Stimulated activated effector memory CD8-positive, alpha-beta T cell treated with anti-CD3 and anti-CD28 coated beads, Interleukin-12 subunit alpha, Interleukin-12 subunit beta, amount 100 ng/mL, for 72 hours (primary cell): ENCODE measurements at places on chromosomes 2 and 18.

DNA sequence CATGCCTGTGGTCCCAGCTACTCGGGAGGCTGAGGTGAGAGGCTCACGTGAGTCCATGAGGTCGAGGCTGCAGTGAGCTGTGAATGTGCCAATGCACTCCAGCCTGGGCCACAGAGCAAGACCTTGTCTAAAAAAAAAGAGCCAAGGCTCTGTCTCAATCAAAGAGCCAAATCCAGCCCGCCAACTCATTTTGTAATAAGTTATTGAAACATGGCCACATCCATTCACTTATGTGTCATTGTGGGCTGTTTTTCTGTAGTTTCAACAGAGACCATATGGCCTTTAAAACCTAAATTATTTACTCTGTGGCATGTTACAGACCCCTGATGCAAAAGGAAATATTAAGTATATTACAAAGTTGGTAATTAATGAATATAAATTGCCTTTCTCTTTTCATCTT, 60.8 kb downstream of the GPR39 start:
- DNase-seq, result no peak

- no peak for DNase-seq
Observed at GRCh38 chr2:43087413-43087812, 139.0 kb downstream of the ZFP36L2 start.

DNA sequence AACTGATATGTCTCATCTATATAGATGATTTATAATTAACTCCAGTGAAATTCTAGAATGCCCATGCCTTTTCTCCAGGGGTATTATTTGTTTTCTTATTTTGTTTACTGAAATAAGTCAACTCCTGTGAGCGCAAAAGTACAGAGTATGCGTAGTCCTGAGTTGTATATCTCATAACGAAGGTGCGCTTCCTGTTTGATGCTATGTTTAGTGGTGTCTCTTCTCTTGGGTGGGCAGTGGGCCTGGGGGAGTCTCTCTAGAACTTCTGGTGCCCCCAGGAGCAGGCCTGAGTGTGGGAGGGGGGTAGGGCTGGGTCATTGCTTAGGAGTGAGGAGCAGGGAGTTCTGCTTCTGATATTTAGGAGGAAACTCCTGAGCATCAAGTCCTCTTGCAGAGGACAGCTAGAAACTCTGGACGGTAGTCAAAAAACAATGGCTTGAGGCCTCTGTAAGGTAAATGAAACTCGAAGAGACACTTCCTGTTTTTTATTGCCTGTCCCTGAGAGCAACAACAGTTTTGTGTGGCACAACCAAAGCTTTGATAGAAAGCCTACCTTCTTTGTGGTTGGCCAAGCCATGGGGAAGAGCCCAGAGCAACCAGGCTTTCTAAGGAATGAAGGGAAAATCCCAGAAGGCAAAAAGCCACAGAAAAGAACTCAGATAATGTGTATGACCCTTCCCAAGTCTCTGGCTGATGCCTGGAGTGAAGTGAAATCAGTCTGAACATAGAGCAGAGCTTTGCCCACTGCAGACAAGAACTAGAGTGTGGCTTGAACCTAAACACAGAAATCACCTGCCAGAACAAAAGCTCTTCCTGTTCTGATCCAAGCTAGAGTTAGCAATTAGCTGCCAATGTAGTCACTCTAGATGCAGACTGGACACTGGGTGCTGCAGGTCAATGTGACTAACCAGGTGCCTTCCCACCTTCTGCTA, 8.5 kb upstream of the SP140L start:
- no peak for DNase-seq

- no peak for DNase-seq
Observed at GRCh38 chr2:236776695-236777251, 207.1 kb downstream of the ACKR3 start.

DNA sequence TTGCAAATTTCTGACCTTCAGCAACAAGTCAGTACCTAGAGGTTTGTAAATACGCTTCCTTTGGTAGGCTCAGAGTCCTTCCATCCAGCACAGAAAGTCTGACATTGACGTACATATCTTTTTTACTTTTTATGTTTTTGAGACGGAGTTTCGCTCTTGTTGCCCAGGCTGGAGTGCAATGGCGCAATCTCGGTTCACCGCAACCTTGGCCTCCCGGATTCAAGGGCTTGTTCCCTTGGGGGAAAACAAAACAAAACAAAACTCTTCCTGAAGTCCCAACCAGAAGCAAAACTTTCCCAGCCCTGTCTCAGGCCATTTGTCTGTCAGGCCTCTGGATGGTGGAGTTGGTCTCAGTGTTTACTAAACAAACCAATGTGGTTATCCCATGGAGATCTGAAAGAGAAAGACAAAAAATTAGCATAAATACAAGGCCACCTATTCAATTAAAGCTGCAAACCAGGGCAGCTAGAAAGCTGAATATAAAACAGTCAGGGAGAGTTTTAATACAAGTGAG, 29.6 kb upstream of the ATL2 start:
- DNase-seq, result no peak

DNA sequence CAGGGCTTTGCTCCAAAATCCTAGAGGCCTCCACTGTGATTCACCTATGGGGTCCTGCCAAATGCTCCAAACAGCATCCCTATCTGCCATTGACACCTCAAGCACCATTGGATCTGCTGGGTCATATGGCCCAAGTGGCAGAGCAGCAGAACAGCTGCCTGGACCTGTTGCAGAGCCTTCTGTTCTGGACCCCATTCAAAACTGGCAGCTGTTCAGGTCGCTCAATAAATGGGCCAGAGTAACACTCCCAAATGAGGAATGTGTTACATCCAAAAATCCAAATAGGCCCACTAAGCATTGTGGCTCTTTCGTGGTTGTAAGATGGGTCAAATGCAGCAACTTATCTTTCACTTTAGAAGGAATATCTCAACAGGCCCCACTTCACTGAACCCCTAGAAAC, 783.6 kb downstream of the DCDC2C start:
- DNase-seq, result no peak

DNA sequence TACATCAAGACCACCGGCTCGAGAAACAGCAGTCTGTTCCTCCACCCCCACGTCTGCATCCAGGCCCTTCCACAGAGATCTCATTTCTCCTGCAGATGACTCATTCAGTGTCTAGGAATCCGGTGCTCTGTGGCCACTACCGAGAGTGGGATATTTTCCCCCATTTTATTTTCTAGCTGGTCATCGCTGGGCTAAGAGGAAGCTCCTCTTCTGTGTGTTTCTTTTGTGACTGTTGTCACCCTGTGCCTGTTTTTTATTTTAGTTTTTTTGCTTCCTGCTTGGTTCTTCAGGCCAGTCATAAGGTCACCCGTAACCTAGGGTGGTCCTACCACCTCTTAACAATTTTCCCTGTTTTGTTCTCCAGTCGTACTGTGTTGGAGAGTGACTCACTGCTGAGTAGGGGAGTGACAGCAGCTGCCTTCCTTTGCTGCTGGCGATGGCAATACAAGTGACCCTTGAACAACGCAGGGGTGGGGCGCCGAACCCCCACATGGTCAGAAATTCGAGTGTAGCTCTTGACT, 6.7 kb downstream of the RAMP1 start:
- DNase-seq, result no peak

- DNase-seq, result no peak
Observed at GRCh38 chr2:67485431-67485830, 88.3 kb downstream of the ETAA1 start.
